ENCODE measurements at places on chromosomes 1 and 21. TPM values are rescaled to one million over a fixed set of nuclear protein-coding genes. Genes with fewer than 3 reads are reported as not detected.

GRCh38 chr1:29162476-29163138 is 19.1 kb downstream of the SRSF4 start:
- no peak for DNase-seq

DNA sequence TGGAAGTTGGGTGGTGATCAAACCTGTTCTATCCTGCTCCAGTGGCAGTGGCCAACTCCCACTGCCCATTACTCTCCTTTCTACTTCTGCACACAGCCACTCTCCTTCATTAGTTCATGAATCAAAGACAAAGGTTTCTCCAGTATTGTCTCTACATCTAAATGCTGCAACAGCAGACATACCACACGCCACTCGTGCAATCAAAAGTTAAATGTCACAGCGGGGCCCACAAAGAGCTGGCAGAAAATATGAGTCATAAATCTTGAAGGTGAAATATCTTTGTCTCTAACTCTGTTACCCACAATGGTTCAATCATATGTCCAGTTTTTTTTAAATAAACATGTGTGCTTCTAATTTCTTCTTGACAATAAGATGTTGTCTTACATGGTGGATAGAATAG is 13.3 kb downstream of the APCS start:
- DNase-seq, result no peak

GRCh38 chr21:45435405-45435981 is 30.5 kb downstream of the COL18A1 start:
- DNase-seq, result no peak

GRCh38 chr1:100613817-100614559 is 76.0 kb downstream of the GPR88 start:
- no peak for DNase-seq

DNA sequence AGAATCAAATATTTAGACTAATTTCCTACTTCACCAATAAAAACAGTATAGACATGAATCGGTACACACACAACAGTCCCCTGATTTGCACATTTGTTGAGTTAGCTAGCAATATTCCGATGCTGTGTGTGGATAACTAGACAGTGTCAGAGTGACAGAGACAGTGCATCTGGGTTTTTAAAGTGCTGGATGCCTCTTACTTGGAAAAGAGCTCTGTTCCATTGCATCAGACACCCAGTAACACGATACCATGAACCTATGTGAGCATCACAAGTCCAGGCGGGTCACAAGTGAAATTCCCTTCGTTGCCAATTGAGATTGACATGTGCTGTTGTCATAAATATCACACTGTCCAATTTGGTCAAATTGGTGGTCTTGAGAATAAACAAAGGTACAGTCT is 82.0 kb upstream of the ESRRG start:
- no peak for DNase-seq

Gene LCE3E
- total RNA-seq, result not detected

Measured in body of pancreas (tissue), 4 donors.